ENCODE measurements at places on chromosomes 2 and 18.
A peak's percentile ranks its signal among the peaks of the same experiment; 100 is the strongest.

DNA sequence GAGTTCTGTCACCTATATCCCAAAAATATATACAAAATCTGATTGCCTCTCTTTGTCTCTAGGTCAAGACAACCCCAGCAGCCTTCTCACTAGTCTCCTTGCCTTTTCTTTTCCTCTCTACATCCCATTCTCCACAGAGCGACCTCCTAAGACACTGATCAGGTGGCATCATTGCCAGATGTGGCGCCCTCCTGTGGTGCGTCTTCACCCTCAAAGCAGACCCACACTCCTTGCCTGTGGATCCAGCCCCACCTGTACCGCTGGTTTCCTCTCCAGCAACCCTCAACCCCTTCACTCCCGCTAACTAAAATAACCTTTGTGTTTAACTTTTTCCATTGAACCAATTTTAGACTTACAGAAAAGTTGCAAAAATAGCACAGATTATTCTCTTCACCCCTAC is 273.3 kb downstream of the GLI2 start:
- no peak for DNase-seq

DNA sequence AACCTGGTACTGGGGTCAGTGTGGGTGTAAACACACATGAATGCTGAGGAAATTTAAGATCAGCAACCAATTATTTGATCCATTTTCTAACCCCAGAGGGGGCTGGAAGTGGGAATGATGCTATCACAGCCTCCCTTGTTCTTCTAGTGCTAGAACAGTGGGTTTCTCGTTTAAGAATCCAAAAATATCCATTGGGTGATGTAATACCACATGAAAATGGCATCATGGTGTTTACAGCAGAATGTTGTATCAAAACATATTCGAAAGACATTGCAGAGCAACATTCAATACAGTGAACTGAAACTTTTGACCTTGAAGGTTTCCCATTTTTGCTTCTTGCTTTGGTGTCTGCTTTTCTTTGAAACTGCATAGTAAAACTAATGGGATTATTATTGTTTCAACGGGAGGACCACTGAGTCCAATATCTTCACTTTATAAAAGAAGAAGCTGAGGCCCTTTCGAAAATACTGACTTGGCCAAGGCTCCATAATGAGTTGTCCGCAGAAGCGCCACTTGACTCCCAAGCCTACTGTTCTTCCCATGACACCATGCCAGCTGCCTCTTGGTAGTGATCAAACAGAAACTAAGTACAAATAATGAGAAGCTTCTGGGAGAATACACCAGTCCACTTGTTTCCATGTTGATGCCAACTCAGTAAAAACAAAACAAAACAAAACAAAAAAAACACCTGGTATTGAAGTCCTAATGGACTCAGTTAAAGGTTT is 106.1 kb downstream of the COLEC12 start:
- no peak for DNase-seq

GRCh38 chr2:194090251-194090905 is 1566.6 kb upstream of the SLC39A10 start:
- no peak for DNase-seq

GRCh38 chr2:74759986-74760385 is 73.9 kb upstream of the HK2 start:
- DNase-seq, result no peak

- no peak for DNase-seq
Observed at GRCh38 chr2:220000080-220000479, 372.6 kb downstream of the SLC4A3 start.

GRCh38 chr18:5543773-5544389 is at the start of gene EPB41L3:
EPB41L3 (minus strand) TSS chr18:5543997; CDS start chr18:5489183, 54,814 bp downstream.
- DNase-seq, result no peak

DNA sequence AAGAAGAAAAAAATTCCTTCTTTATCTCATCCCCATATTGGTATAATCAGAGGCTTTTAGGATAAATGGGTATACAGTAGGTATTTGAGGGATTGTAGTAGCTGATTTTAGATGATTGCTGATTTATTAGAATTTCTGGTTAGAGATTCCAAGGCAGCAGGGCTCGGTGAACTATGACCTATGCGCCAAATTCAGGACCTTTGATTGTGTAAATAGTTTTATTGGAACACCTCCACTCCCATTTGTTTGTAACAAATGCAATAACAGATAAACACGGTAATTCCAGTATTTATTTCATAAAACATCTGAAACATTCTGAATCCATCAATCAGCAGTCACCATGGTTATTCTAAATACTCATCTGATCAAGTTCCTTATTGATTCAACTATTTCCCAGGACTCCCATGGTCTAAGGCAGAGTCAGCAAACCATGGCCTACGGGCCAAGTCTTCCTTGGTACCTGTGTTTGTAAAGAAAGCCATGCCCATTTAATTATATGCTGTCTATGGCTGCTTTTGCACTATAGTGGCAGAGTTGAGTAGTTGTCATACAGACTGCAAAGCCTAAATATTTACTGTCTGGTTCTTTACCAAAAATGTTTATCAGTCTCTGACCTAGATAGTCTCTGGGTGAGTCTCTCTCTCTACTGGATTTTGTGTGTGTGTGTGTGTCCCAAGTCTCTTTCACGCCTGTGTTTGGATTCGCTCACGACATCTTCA is 4.3 kb downstream of the MGAT5 start:
- no peak for DNase-seq

GRCh38 chr2:197937814-197938213 is 133.4 kb downstream of the PLCL1 start:
- no peak for DNase-seq

GRCh38 chr2:191391171-191391570 is 146.0 kb downstream of the MYO1B start:
- no peak for DNase-seq

- DNase-seq, result no peak
Observed at GRCh38 chr2:180063494-180064092, 56.5 kb upstream of the CWC22 start.

- peak; percentile 73 for DNase-seq
Observed at GRCh38 chr2:225889452-225889851, 489.9 kb downstream of the NYAP2 start.

DNA sequence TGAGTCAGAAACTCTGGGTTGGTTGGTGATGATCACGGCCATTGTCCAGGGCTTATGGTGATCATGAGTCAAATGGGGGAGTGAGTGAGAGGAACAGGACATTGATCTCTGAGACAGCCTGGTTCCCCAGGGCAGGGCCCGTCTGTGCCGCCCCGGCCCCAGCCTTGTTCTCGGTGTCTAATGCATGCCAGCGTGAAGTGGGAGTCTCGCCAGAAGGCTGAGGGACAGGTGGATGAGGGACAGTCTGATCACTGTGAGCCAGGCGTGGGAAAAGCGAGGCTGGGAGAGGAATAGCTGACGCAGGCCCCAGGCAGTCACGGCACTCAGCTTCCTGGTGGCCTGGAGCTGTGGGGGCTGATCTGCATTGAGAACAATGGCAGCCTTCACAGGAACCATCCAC is 208.3 kb upstream of the HDAC4 start:
- no peak for DNase-seq

- no peak for DNase-seq
Observed at GRCh38 chr2:64085936-64086335, 58.3 kb downstream of the PELI1 start.

DNA sequence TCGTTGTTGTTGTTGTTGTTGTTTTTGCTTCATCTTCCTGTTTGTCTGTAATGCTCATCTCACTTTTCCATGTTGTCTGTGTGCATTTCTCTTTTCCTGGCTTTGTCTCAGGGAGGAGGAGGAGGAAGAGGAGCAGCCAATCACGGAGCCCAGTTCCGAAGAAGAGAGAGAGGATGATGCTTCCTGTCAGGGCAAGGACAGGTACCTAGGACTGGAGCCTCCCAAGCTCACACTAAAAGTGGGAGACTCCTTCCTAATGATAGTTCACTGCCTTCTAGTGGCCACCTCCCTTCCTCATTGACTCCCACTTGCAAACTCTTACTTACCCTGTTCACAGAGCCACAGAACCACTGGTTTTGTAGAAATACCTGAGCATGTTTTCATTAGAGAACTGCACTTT is 179.6 kb downstream of the TPGS2 start:
- no peak for DNase-seq

DNA sequence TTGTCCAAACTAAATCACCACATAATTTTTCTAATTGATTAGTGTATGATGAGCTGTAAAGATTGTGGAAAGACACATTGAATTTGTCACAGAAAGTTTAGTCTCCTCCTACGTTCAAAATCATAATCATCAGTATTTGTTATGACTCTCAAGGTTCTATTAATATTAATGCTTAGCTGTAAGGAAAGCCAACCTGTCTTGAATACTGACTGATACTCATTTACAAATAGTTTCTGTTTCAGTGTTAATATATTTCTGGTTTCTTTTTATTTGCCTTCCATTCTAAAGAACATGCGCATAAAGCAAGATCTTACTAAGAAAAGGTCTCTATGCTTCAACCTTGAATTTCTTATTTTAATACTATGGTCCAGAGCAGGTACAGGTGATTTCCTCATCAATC is 55.1 kb downstream of the CPS1 start:
- no peak for DNase-seq

DNA sequence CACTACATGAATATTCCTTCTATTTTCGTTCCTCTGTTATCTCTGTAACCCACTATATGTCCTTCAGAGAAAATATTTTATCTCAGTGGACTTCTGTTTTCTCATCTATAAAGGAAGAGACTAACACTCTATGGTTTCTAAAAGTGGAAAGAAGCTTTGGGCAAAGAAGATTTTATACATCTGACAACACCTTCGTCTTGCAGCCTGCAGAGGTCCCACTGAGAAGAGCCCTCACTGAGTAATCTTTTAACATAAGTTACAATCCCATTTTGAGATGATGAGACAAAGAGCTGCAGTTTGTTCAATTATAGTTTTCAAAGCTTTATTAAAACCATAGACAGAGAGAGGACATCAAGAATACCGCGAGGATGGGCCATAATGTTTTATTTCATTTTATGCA is 28.7 kb downstream of the XIRP2 start:
- DNase-seq, result no peak

GRCh38 chr18:32907648-32908423 is 135.0 kb upstream of the KLHL14 start:
- DNase-seq, result no peak

GRCh38 chr2:225458431-225459117 is 59.1 kb downstream of the NYAP2 start:
- DNase-seq, result no peak

DNA sequence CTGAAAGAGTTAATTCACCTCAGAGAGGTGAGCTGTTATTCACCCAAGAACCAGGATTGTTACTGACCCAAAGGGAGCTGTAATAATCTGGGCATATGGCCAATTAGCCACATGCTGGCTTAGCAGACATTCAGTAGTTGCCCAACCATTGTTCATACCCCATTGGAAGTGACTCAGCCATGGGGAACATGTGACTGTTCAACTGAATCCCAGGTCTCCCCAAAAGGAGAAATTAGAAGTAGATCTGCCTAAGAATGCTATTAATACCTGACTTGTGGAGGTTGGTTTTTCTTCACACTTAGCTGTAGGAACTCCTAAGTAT is 272.6 kb upstream of the UBE2E3 start:
- no peak for DNase-seq

GRCh38 chr2:165452327-165452726 is 17.2 kb upstream of the CSRNP3 start:
- DNase-seq, result no peak

DNA sequence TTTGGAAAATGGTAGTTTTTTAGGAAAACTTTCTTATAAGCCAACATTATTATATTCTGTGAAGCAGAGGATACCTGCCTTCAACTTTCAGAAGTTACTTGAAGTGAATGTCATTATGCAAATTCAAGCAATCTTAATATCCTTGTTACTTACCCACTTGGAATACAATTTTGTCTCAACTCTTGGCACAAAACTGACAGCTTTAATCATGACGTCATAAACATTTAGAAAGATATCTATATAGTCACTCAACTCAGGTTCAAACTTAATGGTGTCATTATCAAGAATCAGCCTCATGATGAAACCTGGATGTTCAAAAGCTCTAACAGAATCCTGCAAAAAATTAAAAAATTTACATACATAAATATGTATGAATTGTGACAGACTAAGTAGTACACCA is 68.1 kb downstream of the DNAH7 start:
- no peak for DNase-seq

- DNase-seq, result no peak
Observed at GRCh38 chr18:24475926-24476589, 15.6 kb downstream of the HRH4 start.

GRCh38 chr18:11156978-11157377 is 7.6 kb upstream of the PIEZO2 start:
- no peak for DNase-seq

- DNase-seq, result peak; percentile 57
Observed at GRCh38 chr18:23799540-23799939, 110.3 kb downstream of the LAMA3 start.

GRCh38 chr2:31137211-31138036 is 816 bp downstream of the GALNT14 start:
- no peak for DNase-seq

- DNase-seq, result no peak
Observed at GRCh38 chr2:240128608-240129145, 7.4 kb downstream of the COPS9 start.

- no peak for DNase-seq
Observed at GRCh38 chr18:32267463-32267862, 77.6 kb downstream of the MEP1B start.

- peak; percentile 21 for DNase-seq
Observed at GRCh38 chr2:20674974-20675679, 8.2 kb downstream of the GDF7 start.

DNA sequence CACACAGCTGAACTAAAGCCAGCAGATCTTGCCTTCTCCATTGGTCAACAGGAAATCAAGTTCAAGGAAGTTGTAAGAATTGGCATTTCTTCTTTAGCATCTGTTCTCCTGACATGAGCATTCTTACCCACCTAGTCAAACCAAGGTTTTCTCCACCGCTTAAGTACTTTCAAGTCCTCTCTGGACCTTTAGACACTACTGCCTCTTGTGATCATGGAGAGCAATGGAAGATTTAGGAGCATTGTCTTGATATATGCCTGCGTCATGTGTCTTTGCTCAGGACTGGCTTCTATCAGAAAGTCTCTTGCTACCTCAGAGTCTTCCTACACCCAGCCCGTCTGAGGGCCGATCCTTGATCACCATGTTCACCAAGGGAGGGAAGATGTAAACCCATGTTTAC is 262.2 kb downstream of the PHLPP1 start:
- no peak for DNase-seq

GRCh38 chr2:218378053-218378452 is 4.0 kb upstream of the SLC11A1 start:
- no peak for DNase-seq

DNA sequence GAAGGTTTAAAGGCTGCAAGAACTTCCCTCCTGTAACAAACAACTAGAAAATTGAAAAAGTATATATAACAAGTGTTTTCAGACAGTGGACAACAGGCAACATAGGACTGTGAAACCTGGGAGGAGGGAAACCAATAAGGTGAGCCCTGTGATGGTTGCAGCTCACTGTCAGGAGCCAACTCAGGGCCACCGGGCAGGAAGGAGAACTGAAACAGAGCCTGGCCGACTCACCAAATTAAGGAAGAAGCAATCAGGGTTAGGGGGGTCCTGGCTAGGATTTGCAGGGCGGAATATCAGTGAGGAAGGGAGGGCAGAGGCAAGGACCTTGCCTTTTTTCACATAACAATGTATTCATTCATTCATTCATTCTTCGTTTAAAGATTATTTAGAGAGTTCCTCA is 21.8 kb upstream of the CNRIP1 start:
- DNase-seq, result no peak

GRCh38 chr2:141714496-141714895 is 416.3 kb downstream of the LRP1B start:
- no peak for DNase-seq

- DNase-seq, result no peak
Observed at GRCh38 chr2:238690511-238690910, 157.4 kb upstream of the TWIST2 start.

- DNase-seq, result no peak
Observed at GRCh38 chr18:42067518-42067917, 112.5 kb downstream of the PIK3C3 start.

- no peak for DNase-seq
Observed at GRCh38 chr2:9110893-9111569, 95.6 kb upstream of the ASAP2 start.
